ENCODE measurements at places on chromosomes 6 and 20.

DNA sequence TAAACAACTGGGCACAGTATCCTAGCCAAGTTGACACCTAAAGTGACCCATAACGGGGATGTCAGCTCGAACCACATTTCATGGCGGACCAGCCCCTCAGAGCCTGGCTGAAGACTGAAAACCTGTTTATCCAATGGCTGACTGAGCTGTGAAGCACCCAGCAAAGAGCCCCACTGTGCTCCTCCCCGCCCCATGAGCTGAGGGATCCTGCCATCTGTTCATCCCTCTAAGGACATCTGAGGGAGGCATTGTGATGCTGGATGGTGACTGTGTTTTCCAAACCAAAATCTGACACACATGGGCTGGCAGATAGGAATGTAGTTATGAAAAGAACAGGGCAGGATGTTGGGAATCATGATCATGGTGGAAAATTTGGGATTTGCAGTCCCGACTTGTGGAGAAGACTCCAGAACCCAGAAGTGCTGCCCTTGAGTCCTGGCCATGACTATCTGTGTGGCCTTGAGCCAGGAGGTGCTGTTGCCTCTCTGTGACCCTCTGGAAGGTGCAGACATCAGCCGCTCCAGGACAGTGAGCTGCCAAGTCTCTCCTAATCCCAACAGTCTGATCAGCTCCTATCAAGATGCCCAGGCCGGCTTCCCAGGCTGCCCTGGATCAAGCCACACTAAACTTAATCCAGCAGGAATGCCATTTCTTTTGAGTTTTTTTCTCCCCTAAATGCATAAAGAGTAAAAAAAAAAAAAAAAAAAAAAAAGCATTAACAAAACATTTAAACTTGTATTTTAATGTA lies 5.7 kb downstream of the EDN3 start:
- no peak for DNase-seq

GRCh38 chr6:4935486-4935885 lies 68.4 kb downstream of the RPP40 start:
- DNase-seq: no peak

- DNase-seq: no peak
Observed at GRCh38 chr20:37896932-37897548, 5.9 kb upstream of the VSTM2L start.

DNA sequence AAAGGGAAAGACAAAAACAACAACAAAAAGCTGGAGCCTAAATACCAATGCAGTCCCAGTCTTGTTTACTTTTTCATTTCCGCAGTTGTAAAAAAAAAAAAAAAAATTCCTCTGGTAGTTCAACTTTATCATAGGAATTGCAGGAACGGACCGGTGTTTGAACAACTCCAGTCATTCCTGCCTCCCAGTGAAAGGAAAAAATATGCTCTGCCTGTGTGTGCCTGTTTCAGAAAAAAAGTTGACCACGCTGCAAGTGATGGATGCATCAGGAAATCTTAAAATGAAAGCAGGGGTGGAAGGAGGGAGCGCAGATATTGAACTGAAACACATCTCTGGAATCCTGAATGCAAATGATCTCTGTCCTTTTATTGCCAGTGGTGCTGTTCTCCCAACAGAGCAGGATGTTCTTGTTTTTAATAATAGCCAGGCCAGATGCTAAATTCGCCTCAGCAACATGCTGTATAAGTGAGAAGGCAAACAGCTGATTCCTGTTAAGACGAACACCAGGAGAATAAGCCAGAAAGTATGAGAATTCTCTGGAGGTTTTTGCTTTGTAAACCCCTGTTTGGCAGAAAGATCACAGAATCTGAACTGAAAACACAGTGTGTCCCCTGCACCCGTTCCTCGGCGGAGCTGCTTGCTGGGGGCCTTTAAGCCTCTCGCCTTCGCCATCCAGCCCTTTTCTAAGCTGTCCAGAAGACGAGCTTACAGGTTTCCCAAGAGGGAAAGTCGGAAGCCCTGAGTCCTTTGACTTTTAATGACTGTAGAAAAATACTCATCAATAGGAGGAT lies 178.4 kb upstream of the SUPT3H start:
- DNase-seq: no peak

DNA sequence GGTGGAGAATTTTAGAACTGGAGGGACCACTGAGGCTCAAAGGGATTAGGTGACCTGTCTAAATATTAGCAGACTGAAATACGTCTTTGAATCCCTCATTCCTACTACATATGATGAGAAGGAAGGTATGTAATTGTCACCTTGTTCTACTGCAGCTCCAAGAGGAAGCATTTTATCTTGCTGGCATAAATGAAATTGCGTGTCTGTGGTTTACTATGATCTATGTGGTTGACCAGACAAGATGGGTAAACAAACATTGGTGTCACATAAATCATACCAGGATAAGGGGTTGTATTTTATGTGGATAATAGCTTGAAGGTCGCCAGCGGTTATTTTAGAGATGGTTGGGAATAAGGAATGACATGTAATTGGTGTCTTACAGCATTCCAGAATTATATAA lies 78.2 kb downstream of the LAMA4 start:
- no peak for DNase-seq

- no peak for DNase-seq
Observed at GRCh38 chr6:105691971-105692370, 289.1 kb upstream of the PREP start.

DNA sequence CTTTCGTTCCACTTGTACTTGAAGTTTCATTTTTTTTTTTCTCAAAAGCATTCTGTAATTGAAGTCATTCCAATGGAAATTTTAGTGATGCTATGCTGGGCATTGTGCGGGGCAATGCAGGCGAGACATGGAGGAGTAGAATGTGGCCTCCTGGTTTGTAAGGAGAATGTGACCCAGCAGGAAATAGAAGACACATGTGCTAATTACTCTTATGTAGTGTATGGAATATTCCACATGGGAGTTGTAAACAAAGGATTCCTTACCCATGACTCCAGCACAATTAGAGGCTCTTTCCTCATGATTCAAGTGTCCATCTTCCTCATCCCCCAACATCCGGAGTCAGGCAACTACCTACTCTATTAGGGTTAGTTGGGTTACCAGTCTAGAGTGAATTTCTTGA lies 14.9 kb upstream of the RFPL4B start:
- no peak for DNase-seq

GRCh38 chr20:45087097-45087790 lies 13.7 kb downstream of the KCNS1 start:
- DNase-seq: no peak

DNA sequence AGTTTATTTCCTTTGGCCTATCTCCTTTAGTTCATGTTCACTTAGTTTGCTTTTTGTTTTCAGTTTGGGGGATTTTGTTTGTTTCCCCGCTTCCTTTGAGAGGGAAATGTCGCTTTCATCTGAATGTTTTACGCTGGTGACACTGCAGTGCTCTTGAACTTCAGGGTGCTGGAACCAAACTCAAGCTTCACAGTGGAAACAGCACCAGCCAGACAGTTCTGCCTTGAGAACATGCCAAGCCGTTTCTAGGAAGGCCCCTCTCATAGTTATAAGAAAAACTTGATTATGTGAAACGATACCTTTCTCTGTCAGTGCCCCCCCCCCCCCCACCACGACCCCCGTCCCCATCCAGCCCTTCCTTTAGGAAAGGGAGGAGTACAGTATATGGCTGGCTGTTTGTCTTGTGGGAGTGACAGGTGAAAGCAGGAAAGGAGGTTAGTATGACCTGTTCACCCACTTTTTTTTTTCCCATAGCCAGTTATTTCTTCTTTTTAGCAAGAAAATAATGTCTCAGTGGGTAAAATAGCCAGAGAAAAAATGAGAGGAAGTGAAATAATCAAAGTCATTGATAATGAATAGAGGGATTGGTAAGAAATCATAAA lies 130.1 kb downstream of the LRRC1 start:
- DNase-seq: no peak

GRCh38 chr6:22421198-22421597 lies 124.4 kb upstream of the PRL start:
- DNase-seq: no peak

- no peak for DNase-seq
Observed at GRCh38 chr6:79571030-79571367, 33.8 kb upstream of the LCA5 start.

- DNase-seq: no peak
Observed at GRCh38 chr6:149458196-149458595, 26.6 kb downstream of the ZC3H12D start.

- DNase-seq: no peak
Observed at GRCh38 chr6:156344491-156344890, 432.7 kb upstream of the ARID1B start.

DNA sequence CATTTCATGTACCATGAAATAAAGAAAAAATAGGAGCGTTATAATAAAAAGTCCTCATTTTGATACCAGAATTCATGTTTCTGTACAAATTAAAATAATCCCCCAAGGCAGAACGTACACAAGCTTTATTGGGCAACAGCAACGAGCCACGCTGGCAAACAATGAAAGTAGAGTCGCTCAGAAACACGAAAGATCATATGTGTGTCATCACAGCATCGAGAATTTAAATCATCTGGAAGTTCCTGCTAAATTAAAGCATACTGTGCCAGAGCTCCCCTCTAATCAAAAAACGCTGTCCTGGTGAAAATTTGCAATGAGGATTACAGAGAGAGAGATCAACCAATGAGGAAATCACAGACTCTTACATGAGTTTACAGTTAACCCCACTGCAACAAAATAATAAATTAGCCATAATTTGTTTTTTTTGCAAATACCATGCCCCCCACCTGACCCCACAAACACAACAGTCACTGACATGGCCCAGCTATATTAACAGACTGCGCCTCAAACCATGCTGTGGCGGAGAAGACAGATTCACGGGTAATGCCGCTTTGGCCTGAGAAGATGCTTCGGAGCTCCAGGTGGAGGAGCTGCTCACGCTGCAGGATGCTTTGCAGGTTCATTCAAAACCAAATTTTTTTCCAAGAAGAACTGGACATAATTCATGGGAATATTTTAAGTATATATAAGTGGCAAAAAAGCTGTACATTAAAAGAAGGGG lies 54.3 kb upstream of the NFATC2 start:
- no peak for DNase-seq

DNA sequence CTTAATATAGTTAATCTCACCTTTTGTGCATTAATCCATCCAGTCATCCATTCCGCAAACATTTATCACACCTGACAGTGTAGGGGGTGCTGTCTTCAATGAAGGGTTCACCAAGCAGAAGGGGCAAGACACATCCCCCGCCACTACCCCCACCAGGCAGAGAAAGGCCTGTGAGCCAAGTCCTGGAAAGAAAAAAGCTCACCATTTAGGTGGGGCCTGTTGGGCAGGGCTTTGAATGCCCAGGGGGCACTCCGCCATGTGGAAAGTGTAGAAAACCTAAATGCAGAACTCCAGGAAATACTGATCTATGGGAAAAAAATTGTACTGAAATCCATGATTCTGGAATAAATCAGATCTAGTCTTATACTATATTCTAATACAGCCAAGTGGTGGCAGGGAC lies 4.8 kb upstream of the STX16 start:
- no peak for DNase-seq

- peak; percentile 78 for DNase-seq
Observed at GRCh38 chr6:30554962-30555815, 1.1 kb downstream of the GNL1 start.

GRCh38 chr6:121451250-121451649 lies 15.8 kb downstream of the GJA1 start:
- DNase-seq: no peak

DNA sequence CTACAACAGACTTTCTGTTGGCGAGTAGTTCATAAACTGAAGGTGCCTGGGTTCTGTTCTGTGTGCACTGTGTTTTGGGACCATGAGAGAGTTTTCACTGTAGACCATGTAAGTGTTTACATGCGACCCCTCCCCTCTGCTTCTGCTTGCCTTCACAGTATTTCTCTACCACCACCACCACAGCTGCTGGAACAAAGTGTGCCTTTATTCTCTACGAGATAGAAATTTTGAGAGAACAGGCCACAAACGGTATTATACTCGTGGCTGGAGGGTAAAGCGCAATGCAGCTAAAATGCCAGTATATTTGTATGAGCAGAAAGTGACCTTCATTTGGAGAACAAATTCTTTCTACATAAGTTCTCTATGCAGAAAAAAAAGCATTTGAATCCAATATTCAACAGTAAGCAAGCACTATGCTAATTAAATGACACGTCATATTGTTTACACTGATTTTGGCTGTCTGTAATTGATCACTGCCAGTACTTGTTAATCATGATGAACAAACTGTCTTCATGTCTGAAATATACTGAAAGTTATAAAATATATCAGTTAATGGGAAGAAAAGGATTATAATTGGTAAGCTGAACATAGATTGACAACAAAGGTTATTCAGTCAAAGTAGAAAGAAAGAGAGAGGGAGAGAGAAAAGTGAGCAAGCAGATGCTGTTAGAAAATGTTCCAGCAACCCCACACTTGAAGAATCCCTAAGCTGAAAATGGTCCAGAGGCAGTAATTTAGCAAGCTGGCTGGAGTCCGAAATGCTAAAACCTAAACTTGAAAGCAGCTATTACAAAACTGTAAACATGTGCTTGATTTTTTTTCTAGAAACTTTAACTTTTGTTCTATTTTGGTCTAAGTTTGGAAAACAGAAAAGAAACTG lies 8.8 kb downstream of the CLDN20 start:
- no peak for DNase-seq

DNA sequence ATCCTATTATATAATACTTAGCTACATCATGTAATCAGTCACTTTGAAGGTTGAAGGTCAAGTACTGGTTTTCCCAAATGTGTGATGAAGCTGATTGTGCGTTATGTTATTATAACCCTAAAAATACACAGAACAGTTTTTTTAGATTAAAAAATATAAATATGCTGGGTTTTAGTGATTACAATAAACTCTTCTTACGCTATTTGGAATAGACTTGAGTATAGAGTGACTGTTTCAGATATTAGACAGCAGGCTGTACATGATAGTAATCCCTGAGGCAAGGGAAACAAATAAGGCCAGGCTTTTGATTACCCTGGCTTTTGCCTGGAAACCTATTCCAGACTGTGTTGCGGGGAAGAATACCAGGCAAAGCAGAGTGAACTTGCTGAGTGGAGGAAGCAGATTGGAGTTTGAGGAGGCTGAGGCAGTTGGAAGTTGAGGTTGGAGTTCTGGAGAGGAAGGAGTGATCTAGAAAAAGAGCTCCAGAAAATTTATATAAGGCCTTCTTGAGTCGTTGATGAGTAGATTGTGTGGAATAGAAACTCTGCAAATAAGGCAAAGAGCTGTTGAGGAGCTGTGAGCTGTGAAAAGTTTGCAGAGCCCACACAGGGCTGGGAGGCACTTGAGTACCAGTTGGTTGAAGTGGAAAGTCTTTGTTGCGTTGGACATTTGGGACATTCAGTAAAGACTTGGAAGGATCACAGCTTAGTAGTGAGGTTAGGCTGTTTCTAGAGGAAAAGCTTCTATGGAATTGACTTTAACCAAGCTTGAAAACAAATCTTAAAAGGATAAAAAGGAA lies 26.4 kb downstream of the MAP3K4 start:
- no peak for DNase-seq

- DNase-seq: no peak
Observed at GRCh38 chr20:58765780-58766179, 73.2 kb downstream of the NPEPL1 start.

DNA sequence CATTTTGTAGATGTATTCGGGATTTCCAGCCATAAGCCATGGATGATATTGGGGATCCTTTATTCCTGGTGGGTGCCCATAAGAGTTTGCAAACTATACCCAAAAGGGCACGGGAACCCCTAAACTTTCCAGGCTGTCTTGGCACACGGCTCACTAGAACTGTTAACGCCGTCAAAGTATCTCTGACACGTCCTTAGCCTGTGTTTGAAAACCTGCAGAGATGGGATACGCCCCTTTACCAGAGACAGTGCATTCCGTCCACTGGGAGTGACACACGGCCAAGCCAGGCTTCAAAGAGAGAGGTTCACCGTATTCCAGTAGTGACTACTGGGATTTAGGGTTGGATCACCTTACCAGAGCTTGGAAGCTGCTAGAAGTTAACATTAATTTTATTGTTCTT lies 95.0 kb downstream of the THBS2 start:
- no peak for DNase-seq
